Regular cardiac myocyte (primary cell): ENCODE measurements at places on chromosomes 12 and 14. TPM values are rescaled to one million over a fixed set of nuclear protein-coding genes. Genes with fewer than 3 reads are reported as not detected.

PTPRQ gene
- 0.38 and 0.56 TPM in 2 replicates for total RNA-seq

NXPH4 gene
- 4.4 and 9.6 TPM in 2 replicates for total RNA-seq

CLEC2A gene
- total RNA-seq: not detected in 2 replicates

CLEC1A gene
- total RNA-seq: under 0.01 TPM in 1 of 2 replicates, not detected in the other

CHPT1 gene
- total RNA-seq: 38.9 and 53.0 TPM in 2 replicates

RNASE2 gene
- not detected in 2 replicates for total RNA-seq

BDKRB2 gene
- total RNA-seq: 0.58 and 11.0 TPM in 2 replicates

A2M gene
- total RNA-seq: 3.3 and 11.8 TPM in 2 replicates

MAP3K9 gene
- total RNA-seq: under 0.01 and 0.38 TPM in 2 replicates

HCFC2 gene
- total RNA-seq: 24.3 and 29.9 TPM in 2 replicates

RND1 gene
- 0.19 and 0.28 TPM in 2 replicates for total RNA-seq

ASCL1 gene
- not detected in 2 replicates for total RNA-seq

APPL2 gene
- total RNA-seq: 19.0 and 27.1 TPM in 2 replicates

PLCZ1 gene
- not detected in 2 replicates for total RNA-seq

CPNE6 gene
- total RNA-seq: not detected in 2 replicates

PLEKHG7 gene
- total RNA-seq: not detected in 2 replicates

PPM1H gene
- 1.9 and 3.9 TPM in 2 replicates for total RNA-seq

DTX1 gene
- total RNA-seq: under 0.01 and 0.28 TPM in 2 replicates

SAMD15 gene
- total RNA-seq: 2.5 and 4.2 TPM in 2 replicates

ZFYVE21 gene
- total RNA-seq: 47.1 and 55.0 TPM in 2 replicates

ACOT2 gene
- total RNA-seq: 23.8 and 30.2 TPM in 2 replicates

ANO4 gene
- 0.38 and 2.3 TPM in 2 replicates for total RNA-seq
